ENCODE measurements at places on chromosomes 3 and 15. TPM values are rescaled to one million over a fixed set of nuclear protein-coding genes. Genes with fewer than 3 reads are reported as not detected.

Gene KIF7
- 9.5 TPM for total RNA-seq

Gene RTP3
- not detected for total RNA-seq

Gene FRMD5
- 2.6 TPM for total RNA-seq

Gene IGDCC3
- 0.28 TPM for total RNA-seq

Gene CCDC13
- total RNA-seq, result not detected

Gene ADAMTS17
- 0.15 TPM for total RNA-seq

Gene GPR15
- total RNA-seq, result not detected

Gene SNTN
- total RNA-seq, result not detected

GRCh38 chr3:1195947-1196346 lies 103.1 kb downstream of the CNTN6 start:
- no peaks in the 10 kb centered on the region for H3K36me3 ChIP-seq
- H3K27me3 ChIP-seq, result no peaks in the 10 kb centered on the region
- DNase-seq, result no peak

- H3K4me1 ChIP-seq, result peaks cover 4% of the 10 kb centered on the region
- no peak overlapping the region for H3K4me3 ChIP-seq
- no peak overlapping the region for H3K27ac ChIP-seq
- no peaks in the 10 kb centered on the region for H3K36me3 ChIP-seq
- H3K27me3 ChIP-seq, result no peaks in the 10 kb centered on the region
- DNase-seq, result no peak
Measured at GRCh38 chr15:48896869-48897814, 19.2 kb downstream of the EID1 start.

DNA sequence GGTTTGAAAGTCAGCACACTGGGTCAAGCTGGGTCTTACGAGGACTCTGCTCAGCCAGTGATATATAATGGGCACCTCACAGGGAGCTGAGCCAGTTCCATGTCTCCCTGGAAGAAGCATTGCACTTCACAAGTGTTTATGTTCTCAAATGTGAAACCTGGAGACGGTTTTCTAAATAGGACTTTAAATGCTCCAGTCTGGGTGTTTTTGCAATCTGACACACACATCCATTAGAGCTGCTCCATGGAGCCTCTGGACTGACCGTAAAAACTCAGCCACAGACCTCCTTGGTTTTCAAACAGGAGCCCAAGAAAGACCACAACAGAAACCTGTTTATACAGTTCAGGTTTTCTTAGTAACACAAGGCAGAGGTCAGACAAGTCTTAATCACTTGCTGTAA lies 201.3 kb upstream of the LRIG1 start:
- H3K36me3 ChIP-seq, result no peaks in the 10 kb centered on the region
- DNase-seq, result no peak
- no peak overlapping the region for H3K27ac ChIP-seq
- H3K4me1 ChIP-seq, result no peaks in the 10 kb centered on the region

DNA sequence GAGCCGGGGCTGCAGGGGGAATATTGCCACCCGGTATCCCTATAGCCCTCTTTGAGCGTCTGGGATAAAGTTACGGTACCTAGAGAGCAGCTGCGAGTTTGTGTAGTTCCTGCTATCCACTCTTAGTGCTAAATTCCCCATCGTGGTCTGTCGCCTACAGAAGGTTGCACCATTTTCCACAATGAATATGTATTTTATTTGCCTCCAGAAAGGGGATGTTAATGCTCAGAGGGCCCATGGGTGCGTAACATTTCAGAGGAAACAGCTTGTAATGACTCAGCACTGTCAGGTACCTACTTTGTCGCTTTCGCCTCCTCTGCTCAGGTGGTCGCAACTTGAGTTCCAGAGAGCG lies 1.1 kb downstream of the SLCO3A1 start:
- H3K36me3 ChIP-seq, result no peaks in the 10 kb centered on the region
- H3K27ac ChIP-seq, result no peak overlapping the region
- no peak for DNase-seq
- peaks cover 10% of the 10 kb centered on the region for H3K27me3 ChIP-seq
- peak overlapping the region; percentile 71 for H3K4me3 ChIP-seq

- H3K27ac ChIP-seq, result no peak overlapping the region
- DNase-seq, result no peak
- no peaks in the 10 kb centered on the region for H3K4me1 ChIP-seq
- H3K36me3 ChIP-seq, result no peaks in the 10 kb centered on the region
Measured at GRCh38 chr3:104584682-104585081, 782.0 kb upstream of the ALCAM start.

DNA sequence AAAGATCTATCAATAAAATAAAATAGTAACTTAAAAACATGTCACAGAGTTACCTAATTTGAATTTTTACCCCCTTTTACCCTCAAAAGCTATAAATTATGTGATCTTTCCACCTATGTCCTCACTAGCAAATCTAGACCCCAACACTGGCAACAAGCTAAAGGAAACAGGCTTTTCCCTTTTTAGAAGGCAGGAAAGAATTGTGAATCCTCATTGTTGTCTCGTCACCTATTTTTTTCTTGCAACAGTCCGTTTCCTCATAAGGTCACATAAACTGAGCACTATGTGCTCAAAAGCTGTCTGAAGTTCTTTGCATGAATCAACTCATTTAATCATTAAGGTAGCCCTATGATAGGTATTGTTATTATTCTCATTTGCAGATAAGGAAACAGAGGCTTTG lies 34.6 kb upstream of the DAZL start:
- H3K36me3 ChIP-seq, result no peaks in the 10 kb centered on the region
- no peak overlapping the region for H3K4me3 ChIP-seq
- no peak for DNase-seq
- no peak overlapping the region for H3K27ac ChIP-seq

GRCh38 chr15:75008221-75008625 lies 12.9 kb downstream of the SCAMP5 start:
- no peaks in the 10 kb centered on the region for H3K4me1 ChIP-seq
- H3K27ac ChIP-seq, result no peak overlapping the region
- H3K27me3 ChIP-seq, result no peaks in the 10 kb centered on the region

DNA sequence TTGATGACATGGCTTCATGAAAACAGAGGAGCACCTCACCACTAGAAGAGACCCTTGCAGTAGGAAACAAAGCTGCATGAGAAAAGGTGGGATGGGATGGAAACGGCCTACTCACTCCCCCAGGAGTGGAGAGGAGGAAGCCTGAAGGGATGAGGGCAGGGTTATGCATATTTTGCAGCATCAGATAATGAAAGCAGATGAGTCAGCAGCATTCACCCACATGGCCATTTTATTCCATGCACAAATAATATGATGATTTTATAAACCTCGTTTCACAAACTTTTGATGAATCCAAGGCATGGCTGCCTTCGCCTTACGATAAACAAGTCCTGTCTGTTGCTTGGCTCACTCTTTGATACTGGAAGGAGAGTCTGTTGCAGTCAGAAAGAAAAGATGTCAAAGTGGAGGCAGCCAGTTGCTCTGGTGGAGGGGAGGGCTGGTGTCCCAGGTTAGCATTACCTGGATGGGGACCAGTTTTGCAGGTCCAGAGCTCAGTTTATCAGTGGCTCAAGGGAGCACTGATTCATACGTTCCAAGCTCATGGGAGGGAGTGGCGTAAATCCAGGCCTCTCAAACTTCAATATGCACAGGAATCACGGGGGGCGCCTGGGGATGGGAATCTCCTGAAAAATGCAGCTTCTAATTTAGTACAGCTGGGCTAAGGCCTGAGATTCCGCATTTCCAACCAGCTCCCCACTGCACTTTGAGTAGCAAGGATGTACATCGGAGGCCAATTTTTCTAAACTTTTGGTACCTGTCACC lies 9.2 kb upstream of the EHD4 start:
- no peaks in the 10 kb centered on the region for H3K4me1 ChIP-seq
- H3K4me3 ChIP-seq, result no peak overlapping the region
- no peak overlapping the region for H3K27ac ChIP-seq
- H3K27me3 ChIP-seq, result no peaks in the 10 kb centered on the region
- H3K36me3 ChIP-seq, result no peaks in the 10 kb centered on the region
- DNase-seq, result no peak

DNA sequence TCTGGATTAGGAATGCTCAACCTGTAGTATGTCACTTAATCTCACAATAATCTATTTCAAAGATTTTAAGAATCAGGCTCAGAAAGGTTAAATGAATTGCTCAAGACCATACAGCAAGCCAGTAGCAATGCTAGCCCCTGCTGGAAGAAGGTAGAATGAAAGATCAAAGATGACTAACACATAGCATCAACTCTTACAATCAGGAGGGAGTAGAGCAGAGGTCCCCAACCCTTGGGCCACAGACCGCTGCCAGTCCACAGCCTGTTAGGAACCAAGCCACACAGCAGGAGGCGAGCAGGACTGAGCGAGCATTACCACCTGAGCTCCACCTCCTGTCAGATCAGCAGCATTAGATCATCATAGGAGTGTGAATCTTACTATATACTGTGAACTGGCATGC lies 15.5 kb upstream of the GATM start:
- no peaks in the 10 kb centered on the region for H3K4me1 ChIP-seq
- DNase-seq, result no peak
- no peak overlapping the region for H3K27ac ChIP-seq
- no peaks in the 10 kb centered on the region for H3K36me3 ChIP-seq
- H3K27me3 ChIP-seq, result peaks cover 41% of the 10 kb centered on the region

GRCh38 chr15:59457103-59457502 lies 19.1 kb downstream of the FAM81A start:
- H3K27ac ChIP-seq, result no peak overlapping the region
- H3K27me3 ChIP-seq, result peaks cover 11% of the 10 kb centered on the region
- H3K36me3 ChIP-seq, result no peaks in the 10 kb centered on the region

DNA sequence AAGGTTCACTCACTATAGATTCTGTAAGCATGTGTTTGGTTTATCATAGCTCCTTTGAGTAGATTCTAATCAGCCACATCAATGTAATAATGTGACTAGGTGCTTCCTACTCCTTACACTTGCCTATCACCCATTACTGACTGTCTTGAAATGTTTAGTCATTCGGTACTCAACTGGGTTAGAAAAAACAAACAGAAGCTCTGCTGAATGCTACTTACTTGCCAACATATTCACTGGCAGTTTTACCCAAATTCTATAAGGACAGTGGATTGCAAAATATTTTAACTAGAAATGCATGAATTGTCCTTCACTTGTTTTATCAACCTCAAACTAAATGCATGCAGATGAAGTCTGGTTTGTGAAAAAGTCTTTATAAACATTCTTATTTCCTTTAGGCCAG lies 352.1 kb upstream of the ALCAM start:
- no peak overlapping the region for H3K27ac ChIP-seq
- H3K36me3 ChIP-seq, result no peaks in the 10 kb centered on the region
- DNase-seq, result no peak
- H3K4me1 ChIP-seq, result no peaks in the 10 kb centered on the region
- no peaks in the 10 kb centered on the region for H3K27me3 ChIP-seq
- H3K4me3 ChIP-seq, result no peak overlapping the region

DNA sequence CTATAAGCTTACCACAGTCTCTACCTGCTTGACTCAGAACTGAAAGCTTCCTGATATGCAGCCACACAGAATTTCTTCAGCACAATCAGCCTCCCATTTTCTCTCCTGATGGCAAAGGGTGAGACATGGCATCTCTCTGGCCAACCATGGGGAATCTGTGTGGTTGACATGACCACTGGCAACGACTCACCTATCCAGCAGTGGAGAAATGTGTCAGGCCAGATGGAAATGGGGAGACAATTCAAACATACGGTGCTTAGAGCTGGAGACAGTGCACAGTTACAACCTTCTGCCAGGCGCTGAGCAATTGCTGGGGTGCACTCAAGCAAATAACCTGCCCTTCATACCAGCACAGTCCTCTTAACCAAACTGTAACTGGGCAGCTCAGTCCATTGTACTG lies 3.6 kb downstream of the ZNF385D start:
- no peak for DNase-seq
- no peaks in the 10 kb centered on the region for H3K27me3 ChIP-seq
- H3K36me3 ChIP-seq, result no peaks in the 10 kb centered on the region
- no peak overlapping the region for H3K4me3 ChIP-seq
- H3K4me1 ChIP-seq, result no peaks in the 10 kb centered on the region

DNA sequence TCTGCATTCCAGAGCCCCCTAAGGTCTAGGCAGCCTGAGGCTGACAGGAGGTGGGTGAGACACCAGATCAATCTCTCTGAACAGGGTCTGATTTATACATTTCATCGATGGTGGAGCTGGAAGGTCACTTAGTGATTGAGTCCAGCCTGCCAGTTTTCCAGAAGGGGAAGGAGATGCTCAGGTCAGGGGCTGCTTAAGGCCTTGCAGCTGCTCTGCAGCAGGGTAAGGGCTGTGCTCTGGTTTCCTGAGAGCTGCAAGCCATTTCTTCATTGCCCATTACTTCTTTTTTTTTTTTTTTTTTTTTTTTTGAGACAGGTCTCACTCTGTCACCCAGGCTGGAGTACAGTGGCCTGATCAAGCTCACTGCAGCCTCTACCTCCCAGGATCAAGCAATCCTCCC lies 10.7 kb downstream of the TADA3 start:
- H3K36me3 ChIP-seq, result peaks cover 26% of the 10 kb centered on the region
- H3K4me3 ChIP-seq, result no peak overlapping the region
- H3K27ac ChIP-seq, result no peak overlapping the region

DNA sequence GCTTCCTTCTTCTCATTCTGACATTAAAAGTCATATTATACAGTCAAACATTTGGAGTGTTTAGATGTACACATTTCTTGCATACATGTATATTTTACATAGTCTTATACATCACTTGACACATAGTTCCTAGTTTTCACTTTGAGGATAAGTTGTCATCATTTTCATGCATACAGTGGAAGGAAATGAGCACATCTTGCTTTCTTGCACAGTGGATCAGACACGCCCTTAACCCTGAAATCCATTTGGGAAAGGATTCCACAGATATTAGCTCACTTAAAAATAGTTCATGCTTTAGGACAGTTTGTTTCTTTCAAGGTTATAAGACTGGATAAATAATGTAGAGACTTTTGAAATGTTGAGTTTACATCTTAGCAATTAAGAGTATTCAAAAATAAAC lies 148.6 kb upstream of the MME start:
- no peak for DNase-seq
- no peak overlapping the region for H3K4me3 ChIP-seq
- H3K27ac ChIP-seq, result no peak overlapping the region

- peaks cover 60% of the 10 kb centered on the region for H3K27me3 ChIP-seq
- H3K27ac ChIP-seq, result no peak overlapping the region
- no peaks in the 10 kb centered on the region for H3K4me1 ChIP-seq
- no peak for DNase-seq
- no peaks in the 10 kb centered on the region for H3K36me3 ChIP-seq
Measured at GRCh38 chr3:120846073-120846472, 61.9 kb upstream of the STXBP5L start.

GRCh38 chr3:82281205-82281604 lies 519.8 kb upstream of the GBE1 start:
- H3K4me3 ChIP-seq, result no peak overlapping the region
- H3K4me1 ChIP-seq, result no peaks in the 10 kb centered on the region
- no peaks in the 10 kb centered on the region for H3K27me3 ChIP-seq
- H3K36me3 ChIP-seq, result no peaks in the 10 kb centered on the region
- no peak for DNase-seq
- H3K27ac ChIP-seq, result no peak overlapping the region
